ENCODE measurements at places on chromosomes 12 and 14.

- DNase-seq: no peak
Measured at GRCh38 chr14:87131879-87132278, 861.1 kb downstream of the GALC start.

- DNase-seq: no peak
Measured at GRCh38 chr14:67239582-67239981, 1.7 kb upstream of the PALS1 start.

GRCh38 chr12:52566847-52567291 is 6.8 kb downstream of the KRT74 start:
- peak; percentile 32 for DNase-seq

DNA sequence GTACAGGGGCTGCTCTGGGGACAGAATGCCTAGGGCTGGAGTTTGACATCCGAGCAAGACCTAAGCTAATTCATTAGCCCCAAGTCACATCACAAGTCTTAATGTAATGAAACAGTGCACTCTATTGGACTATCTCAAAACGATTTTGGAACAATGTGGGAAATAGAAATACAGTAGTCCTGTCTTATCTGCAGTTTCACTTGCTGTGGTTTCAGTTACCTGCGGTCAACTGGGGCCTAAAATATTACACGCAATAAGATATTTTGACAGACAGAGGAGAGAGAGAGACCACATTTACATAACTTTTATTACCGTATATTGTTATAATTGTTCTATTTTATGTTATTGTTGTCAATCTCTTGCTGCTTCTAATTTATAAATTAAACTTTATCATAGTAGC is 21.1 kb downstream of the MOAP1 start:
- no peak for DNase-seq

- DNase-seq: no peak
Measured at GRCh38 chr12:120402217-120402616, 33.3 kb upstream of the MSI1 start.

DNA sequence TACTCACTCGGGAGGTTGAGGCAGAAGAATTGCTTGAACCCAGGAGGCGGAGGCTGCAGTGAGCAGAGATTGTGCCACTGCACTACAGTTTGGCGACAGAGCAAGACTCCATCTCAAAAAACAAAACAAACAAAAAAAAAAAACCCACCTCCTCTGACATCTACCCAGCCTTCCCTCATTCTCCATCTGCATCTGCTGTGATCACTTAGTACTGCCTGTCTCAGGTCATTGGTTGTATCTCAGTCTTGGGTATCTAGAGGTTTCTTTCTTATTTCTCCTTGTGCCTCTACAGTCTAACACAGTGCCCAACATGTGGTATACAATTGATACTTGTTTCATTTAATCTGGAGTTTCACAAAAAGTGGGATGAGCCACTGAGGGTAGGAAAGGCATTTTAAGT is 5.3 kb downstream of the LTBP2 start:
- DNase-seq: no peak

DNA sequence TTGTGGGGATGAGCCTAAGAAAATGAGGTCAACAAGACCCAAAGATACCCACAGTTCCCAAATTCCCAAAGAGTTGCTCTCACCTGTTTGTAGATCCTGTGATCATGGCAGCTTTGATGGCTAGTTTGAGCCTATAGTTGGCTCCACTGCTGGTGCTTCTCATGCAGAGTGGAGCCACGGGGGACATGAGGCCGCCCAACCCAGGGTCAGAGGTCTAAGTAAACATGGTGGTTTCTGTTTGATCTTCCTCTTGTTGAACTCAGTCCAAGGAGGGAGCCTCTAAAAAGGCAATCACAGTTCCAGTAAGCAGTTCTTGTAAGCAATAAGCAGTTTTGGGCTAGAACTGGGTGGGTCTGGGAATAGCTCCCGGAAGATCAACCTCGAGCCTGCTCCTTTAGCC is 125.6 kb upstream of the DHRS4 start:
- DNase-seq: no peak

GRCh38 chr12:49025463-49025862 is 6.9 kb upstream of the PRKAG1 start:
- DNase-seq: no peak

DNA sequence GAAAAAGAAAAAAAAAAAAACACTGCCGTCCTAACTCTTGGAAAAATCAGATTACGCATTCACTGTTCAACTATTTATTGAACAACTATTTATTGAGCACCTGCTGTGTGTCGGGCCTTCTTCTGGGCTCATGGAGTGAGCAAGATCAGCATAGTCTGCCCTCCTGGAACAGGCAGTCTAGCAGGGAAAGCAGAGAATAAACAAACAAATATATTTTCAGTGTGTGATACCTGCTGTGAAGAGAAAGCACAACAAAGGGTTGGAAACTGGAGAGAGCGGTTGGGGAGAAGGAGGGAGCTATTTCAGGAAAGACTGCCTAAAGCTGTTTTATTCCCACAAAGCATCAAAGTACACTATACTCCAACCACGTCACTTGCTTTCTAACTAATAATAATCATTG is 10.8 kb downstream of the PROX2 start:
- DNase-seq: no peak

GRCh38 chr12:80935111-80935510 is 2.6 kb downstream of the LIN7A start:
- no peak for DNase-seq

DNA sequence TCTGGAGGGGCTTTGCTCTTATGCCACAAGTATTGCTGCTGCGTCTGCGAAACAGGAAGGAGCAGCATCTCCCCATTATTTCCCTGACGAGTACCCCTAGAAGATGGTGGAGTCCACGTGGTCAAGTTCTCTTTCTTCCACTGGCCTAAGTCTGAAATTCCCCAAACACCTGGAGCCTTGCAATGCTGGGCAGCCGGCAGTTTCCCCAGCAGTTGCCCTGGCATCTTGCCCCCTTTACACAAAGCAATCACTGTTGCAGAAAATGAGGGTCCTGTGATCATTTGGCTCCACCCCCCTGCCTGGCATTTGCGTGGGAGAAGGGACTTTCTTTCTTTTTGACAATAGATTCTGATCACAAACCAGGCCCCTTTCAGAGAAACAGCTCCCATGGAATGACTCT is 56.9 kb downstream of the FOS start:
- DNase-seq: no peak

DNA sequence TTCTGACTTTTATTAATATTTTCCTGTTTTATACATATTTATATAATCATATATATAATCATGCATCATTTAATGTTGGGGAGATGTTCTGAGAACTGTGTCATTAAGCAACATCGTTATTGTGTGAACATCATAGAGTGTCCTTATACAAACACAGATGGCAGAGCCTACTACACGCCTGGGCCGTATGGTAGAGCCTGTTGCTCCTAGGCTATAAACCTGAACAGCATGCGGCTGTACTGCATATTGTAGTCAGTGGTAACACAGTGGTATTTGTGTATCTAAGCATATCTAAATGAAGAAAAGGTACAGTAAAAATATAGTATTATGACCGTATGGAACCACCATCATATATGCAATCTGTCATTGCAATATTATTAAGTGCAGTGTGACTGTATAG is 44.7 kb upstream of the BCL7A start:
- no peak for DNase-seq

DNA sequence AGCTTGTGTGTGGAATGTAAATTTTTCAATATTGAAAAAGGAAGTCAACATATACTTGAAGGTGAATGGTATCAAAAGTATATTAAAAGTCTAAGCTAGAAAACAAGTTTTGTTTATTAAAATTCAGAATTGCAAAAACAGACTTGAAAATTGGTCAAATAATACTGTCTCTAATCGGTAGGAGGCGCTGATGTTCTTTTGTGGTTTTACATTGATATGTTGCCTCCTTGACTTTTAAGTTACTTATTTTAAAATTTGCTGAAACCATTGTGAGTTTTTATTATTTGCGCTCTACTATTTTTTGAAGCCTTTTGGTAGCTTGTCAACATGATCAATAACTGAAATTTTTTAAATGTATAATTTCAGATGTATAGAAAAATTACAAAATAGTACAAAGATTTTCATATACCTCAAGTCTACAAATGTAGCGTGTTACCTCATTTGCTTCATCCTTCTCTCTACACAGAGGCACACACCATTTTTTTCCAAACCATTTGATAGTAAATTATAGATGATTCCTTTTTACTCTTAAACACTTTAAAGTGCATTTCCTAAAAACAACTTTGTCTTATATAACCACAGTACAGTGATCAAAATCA is 6.9 kb downstream of the RTRAF start:
- no peak for DNase-seq

- DNase-seq: no peak
Measured at GRCh38 chr12:113022563-113023297, 33.8 kb upstream of the DTX1 start.

DNA sequence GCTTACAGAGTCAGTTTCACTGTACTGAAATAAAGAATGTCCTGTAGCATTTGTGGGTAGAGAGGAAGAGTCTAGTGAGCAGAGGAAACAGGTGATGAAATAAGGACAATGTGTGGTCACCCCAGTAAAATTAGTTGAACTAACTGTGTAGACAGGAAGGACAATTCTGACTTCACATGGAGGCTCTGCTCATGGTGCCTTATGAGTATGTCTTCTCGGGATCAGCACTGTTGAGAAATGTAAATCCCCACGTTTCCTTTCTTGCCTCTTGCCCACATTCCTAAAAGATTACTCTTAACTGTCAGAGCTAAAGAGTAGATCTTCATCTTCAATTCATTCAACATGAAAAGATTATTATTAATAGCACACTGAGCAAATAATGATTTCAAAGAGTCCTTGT is 113.2 kb upstream of the FLRT2 start:
- no peak for DNase-seq

DNA sequence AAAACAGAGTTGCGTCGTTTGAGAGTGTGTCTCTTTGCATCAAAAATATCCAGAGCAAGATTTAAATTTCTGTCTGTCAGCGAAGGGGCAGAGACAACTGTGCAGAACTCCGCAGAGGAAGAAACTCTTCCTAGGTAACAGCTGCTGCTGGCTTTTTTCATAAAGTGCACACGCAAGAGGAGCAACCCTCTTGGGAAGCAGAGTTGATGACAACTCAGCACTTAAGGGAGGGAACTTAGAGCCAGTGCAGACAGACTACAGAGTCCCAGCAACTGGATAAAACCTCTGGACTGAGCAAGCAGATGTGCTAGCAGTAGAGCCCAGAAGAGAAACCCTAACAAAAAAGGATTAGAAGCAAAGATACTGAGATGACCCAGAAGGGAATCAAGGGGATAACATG is 337.1 kb downstream of the PCNX1 start:
- DNase-seq: no peak

DNA sequence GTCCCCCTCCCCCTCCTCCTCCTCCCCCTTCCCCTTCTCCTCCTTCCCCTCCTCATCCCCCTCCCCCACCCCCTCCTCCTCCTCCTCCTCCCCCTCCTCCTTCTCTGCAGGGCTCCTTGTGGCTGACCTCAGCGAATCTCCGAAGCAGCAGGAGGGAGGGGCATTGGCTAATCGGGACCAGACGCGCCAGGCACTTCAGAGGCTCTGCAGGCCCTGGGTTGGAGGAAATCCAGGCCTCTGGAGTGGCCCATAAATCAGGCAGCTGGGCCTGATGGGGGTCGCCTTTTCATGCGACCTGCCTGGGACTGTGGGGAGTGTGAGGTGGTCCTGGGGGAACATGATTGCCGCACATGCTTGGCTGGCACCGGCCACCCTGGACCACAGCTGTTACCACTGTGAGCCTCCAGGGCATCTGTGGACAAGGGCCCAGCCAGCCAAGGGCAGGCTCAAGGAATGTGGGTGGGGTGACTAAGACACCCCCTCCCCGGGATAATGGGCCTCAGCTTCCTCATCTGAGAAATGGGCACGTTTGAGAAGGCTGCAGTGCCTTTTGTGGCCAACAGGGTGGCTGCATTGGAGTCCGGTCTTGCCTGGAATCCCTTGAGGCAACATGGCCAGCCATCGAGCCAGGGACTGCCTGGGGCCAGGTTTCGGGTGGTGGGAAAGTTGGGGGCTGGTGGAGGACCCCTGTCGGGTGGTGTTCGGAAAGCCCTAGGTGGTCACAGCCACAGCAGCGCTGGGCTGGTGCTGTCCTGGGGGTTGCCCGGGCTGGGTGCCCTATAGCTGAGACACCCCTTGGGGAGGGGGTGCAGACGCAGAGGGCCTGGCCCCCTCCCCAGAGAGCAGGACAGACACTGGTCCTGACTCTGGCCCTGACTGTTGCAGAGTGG is 12.0 kb downstream of the KIF26A start:
- DNase-seq: no peak

- no peak for DNase-seq
Measured at GRCh38 chr12:115132145-115132544, 448.2 kb upstream of the TBX3 start.

DNA sequence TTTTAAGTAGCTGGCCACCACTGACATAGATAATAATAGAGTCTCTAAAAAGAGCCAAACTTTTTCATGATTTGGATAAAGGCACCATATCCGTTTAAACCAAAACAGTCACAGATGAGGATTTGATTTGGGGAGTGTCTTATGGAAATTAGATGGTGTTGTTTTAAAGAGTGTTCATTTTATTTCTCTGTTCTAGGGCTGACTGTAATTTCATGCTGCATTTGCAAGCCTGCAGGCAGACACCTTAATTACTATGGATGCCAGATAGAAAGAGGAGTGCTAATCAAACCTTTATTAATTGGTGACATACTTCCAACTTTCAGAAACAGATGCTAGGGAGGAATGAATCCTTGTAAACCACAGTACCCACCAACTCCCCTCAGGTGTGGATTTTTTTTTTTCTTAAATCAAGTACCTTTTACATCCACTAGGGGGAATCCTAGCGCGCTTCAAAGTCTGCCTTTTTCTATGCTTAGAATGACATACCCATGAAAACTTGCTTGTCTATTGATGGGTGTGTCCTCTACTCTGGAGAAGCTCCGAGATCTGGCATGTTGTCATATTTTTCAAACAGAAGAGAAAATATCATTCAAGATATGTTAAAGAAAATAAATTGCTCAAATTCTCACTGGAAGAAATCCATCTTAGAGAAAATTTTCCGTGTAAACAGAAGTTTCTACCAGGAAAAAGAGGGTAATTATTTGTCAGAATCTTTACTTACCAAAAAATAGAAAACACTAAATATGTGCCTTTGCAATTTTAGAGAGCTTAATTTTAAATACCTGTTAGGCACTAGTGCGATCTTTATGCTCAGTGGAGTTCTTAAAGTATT is 14.2 kb upstream of the PLXNC1 start:
- no peak for DNase-seq

DNA sequence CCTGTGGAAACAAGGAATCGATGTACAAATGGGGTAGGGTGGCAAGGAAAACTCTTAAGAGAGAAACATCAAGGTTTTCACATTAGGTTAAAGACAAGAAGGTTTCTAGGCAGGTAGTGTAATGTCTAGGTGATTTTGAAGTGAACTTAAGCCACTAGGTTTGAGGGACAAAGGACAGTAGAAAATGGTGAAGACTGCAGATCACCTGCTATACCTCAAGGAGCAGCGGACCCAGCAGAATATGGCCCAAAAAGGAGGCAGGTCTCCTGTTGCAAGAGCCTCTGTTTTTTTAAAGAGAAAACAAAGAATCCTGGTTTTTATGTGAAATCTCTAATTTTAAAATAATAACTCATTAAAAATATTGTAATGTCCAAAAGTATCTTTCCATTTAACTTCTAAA is 178.1 kb downstream of the ACSS3 start:
- DNase-seq: no peak

GRCh38 chr12:128047266-128048060 is 219.5 kb upstream of the TMEM132C start:
- DNase-seq: no peak

All from stimulated activated CD8-positive, alpha-beta memory T cell treated with anti-CD3 and anti-CD28 coated beads, Interleukin-7, amount 100 ng/mL, for 1 hour (primary cell).